Left renal pelvis (tissue), 4 donors: ENCODE measurements at places on chromosomes 6 and 20. TPM values are rescaled to one million over a fixed set of nuclear protein-coding genes. Genes with fewer than 3 reads are reported as not detected.

- no peak for DNase-seq
These were observed 127.0 kb upstream of the MAN1A1 start for GRCh38 chr6:119476554-119476953.

GRCh38 chr6:168216117-168216516 lies 103.5 kb downstream of the DACT2 start:
- no peak for DNase-seq

DNA sequence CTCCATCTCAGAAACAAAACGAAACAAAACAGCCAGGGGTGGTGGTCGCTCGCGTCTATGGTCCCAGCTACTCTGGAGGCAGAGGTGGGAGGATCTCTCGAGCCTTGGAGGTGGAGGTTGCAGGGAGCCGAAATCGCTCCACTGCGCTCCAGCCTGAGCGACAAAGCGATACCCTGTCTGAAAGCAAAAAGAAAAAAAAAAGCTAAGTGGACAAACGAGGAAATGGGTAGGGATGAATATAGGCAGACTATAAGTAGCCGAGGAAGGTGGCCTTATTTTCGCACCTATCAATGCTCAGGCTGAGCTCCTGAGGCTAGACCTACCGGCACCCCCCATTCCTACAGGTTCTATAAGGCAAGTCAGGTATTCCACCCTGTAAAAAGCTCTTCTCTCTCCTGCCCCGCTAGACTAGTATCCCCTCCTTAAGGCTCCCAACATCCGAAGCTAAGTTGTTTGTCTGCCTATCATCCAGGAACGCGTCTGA lies 650 bp upstream of the CASP8AP2 start:
- no peak for DNase-seq

Gene TGM2
- polyA plus RNA-seq: 11.5 TPM

Gene YTHDF1
- polyA plus RNA-seq: 46.7 TPM

- DNase-seq: no peak
These were observed 195.1 kb upstream of the SUPT3H start for GRCh38 chr6:45572833-45573232.

Gene OOEP
- polyA plus RNA-seq: not detected

- no peak for DNase-seq
These were observed 42.6 kb upstream of the TULP4 start for GRCh38 chr6:158269657-158270056.

Gene OR2J3
- not detected for polyA plus RNA-seq

- no peak for DNase-seq
These were observed 129.9 kb upstream of the CHD6 start for GRCh38 chr20:41748051-41748450.
